ENCODE measurements at places on chromosomes 2 and 18. TPM values are rescaled to one million over a fixed set of nuclear protein-coding genes. Genes with fewer than 3 reads are reported as not detected.

Gene NT5C1B
- not detected for polyA plus RNA-seq

Gene PAX8
- 4.0 TPM for polyA plus RNA-seq

Gene CFAP53
- 0.13 TPM for polyA plus RNA-seq

Gene C2orf66
- 0.07 TPM for polyA plus RNA-seq

Gene NYAP2
- 0.08 TPM for polyA plus RNA-seq

Gene NEU4
- not detected for polyA plus RNA-seq

Gene YES1
- polyA plus RNA-seq: 18.4 TPM

Gene POTEJ
- polyA plus RNA-seq: not detected

Gene FEV
- polyA plus RNA-seq: not detected

Gene RPRM
- polyA plus RNA-seq: 0.28 TPM

Gene HOXD4
- polyA plus RNA-seq: 0.61 TPM

Gene TGFA
- 24.7 TPM for polyA plus RNA-seq

Gene LINC00305
- not detected for polyA plus RNA-seq

Gene CHRND
- polyA plus RNA-seq: not detected

Data from esophagus (tissue), 2 donors.